ENCODE measurements at places on chromosomes 2 and 18. TPM values are rescaled to one million over a fixed set of nuclear protein-coding genes. Genes with fewer than 3 reads are reported as not detected.

DNA sequence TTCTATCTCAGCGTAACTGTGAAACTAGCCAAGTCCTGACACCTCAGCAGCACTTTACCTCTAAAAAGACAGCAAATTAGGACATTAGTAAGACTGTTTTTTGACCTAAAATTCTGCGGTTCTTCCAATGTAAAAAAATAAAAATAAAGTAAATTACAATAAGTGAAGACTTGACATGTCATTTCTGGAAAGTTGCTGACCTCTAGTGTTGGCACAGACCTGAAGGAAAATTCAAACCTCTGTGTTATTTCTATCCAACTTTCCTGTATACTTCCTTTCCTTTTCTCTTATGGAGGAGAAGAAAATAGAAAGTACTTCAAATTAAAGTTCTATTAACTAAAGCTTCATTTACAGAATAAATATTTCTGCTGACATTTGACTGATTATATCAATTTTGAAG, 110.6 kb downstream of the TMEM182 start:
- no peak for DNase-seq

GRCh38 chr2:241329669-241330615, 14.2 kb downstream of the SEPTIN2 start:
- DNase-seq, result no peak

GRCh38 chr2:64698177-64698643, 44.5 kb upstream of the SERTAD2 start:
- DNase-seq, result no peak

- no peak for DNase-seq
Observed at GRCh38 chr2:69992310-69993047, 31.0 kb upstream of the ASPRV1 start.

DNA sequence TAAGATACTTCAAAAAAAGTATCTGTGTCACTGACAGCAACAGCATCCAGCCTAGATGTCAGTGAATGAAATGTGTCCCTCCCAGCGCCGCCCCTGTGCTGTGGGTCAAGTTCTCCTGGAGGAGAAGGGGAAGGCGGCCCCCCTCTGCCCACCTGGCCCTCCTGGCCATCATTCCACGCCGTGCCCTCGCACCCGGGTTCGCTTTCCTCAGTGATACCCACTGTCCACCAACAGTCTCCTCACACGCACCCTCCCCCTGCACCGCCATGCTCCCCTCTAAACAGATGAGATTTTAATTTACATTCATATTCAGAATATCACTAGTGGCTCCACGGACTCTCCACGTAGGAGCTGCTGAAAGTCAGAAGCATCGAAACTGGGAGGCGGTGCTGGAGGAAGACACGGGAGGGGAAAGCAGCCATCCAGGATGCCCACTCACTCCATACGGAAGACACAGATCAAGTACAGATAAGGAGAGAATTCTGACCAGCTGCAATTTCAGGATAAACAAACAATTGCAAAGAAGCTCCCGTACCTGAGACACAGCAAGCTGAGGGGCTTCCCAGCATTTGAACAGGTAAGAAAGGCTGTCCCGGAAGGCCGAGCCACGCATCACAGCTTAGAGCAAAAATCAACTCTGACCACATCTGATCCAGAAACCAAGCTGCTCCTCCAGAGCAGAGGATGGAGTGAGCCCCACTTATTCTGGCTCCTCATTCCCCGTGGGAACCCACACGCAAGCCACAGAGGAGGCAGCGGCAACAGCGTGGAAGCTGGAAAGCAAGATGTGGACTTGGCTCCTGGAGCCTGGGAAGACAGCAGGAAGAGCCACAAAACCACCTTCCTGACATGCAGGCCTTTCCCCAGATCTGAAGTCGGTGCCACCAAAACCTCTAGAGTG, 49.7 kb downstream of the PXDN start:
- DNase-seq, result no peak

- DNase-seq, result peak; percentile 75
Observed at GRCh38 chr2:61421611-61422010, 49.3 kb downstream of the USP34 start.

The SP100 gene
- 108 TPM for total RNA-seq

The LYG1 gene
- total RNA-seq, result 0.54 TPM

The SCG2 gene
- not detected for total RNA-seq
